ENCODE measurements at places on chromosomes 1 and 21.

- DNase-seq, result no peak
These were observed 155.6 kb upstream of the NBPF11 start for GRCh38 chr1:148307583-148308185.

DNA sequence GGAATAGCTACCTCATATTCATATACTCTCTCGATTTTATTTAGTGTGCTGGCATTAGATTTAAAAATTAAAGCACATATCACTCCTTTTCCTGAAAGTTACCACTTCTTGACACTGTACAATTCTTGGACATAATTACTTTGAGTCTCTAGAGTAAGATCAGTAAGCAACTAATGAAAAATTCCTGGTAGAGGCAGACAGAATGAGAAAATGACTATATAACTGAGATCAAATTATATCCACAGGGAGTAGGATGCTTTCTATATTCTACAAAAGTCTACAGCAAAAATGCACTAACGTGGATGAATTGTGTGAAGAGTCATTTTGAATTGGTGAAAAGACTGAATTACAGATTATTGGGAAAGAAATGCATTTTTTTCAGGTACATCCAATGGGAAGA, 445.7 kb downstream of the PTBP2 start:
- DNase-seq, result no peak

DNA sequence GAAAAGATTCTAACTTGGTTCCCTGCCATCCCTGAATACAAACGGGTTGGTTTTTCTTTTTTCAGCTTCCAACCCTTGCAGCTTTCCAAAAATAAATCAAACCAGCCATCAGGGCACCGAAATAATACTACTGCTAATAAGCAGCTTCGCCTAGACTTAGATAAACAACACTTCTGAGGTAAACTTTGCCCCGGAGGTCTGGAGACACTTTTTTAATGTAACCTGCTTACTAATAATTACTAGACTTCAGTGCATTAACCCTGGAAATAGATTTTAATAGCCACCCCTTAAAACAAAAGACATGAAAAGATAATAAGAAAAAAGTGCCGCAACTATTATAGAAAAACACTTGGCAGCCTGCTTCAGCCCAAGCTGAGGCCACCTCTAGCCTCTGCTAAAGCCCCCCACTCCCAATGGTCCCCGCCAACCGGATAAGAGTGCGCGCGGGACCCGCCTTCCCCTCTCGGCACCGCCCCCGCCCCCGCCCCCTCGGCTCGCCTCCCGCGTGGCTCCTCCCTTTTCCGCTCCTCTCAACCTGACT, 405 bp upstream of the GADD45A start:
- no peak for DNase-seq

DNA sequence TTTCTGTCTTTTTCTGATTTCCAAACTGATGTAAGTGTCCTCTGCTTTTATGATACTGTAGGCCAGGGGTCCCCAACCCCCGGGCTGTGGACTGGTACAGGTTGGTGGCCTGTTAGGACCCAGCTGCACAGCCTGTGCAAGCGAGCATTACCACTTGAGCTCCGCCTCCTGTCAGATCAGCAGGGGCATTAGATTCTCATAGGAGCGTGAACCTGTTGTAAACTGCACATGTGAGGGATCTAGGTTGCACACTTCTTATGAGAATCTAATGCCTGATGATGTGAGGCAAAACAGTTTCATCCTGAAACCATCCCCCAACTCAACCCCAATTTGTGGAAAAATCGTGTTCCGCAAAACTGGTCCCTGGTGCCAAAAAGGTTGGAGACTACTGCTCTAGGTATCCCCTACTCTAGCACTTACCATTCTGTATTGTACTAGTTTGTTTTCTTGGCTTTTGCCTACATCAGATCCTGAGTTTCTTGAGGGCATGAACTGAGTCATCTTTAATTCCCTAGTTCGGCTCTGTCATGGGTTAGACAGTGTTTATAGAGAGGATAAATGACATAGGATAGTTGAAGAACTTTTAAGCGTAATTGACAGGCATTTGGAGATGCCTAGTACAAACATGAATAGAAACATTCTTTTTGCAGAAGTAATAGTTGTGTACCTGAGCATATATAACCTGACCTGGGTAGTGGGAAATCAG, 4.1 kb downstream of the ABCD3 start:
- DNase-seq, result no peak

DNA sequence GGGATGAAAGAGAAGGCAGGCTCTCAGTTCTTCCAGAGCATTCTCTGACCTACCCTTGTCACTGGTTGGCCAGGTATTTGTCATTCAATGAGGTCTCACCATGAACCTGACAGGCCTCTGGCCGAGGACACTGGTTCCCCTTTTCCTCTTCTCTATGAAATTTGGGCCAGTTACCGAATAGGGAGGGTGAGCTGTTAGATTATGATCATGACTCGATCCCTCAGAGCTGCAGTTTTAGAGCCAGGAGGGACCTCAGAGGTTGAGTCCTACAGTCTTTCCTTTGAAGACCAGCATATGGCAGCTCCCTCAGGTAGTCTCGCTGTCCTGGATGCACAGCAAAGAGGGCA, 29.5 kb upstream of the CLSTN1 start:
- no peak for DNase-seq

DNA sequence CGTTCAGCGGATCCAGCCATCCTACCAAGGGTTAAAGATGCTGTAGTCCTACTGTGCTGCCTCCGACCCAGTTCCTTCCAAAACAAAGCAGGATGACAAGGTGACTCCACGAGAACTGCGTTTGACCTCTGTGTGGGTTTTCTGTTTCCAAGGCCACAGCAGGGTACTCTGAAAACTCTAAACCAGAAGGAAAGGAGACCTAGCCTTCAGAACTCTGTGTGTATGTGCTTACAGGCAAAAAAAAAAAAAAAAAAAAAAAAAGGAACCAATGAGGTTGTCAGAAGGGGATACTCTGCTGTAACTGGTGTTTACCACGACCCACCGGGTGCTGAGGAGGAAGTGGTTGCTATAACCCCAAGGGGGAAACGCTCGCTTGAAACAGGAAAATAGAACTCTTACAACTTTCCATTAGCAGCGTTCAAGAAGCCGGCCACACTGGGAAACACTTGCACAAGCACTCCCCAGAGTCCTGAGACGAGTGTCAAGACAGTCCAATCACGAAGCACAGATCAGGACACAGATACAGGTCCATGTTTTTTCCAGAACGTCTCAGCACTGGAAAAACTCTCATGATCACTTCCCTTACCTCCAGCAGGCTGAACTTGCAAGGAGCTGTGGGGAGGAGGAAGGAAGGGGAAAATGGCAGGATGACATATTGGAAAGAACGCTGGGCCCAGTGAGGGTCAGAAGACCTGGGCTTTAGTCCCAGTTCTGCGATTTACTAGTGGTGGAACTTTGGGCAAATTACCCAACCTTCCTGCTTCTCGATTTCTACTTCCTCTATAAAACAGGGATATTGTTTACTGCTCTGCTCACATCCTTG, 64.0 kb downstream of the ITPKB start:
- no peak for DNase-seq

GRCh38 chr1:31072304-31072746, 6.8 kb upstream of the PUM1 start:
- DNase-seq, result no peak

- DNase-seq, result no peak
These were observed 11.1 kb upstream of the SRM start for GRCh38 chr1:11070876-11071275.

DNA sequence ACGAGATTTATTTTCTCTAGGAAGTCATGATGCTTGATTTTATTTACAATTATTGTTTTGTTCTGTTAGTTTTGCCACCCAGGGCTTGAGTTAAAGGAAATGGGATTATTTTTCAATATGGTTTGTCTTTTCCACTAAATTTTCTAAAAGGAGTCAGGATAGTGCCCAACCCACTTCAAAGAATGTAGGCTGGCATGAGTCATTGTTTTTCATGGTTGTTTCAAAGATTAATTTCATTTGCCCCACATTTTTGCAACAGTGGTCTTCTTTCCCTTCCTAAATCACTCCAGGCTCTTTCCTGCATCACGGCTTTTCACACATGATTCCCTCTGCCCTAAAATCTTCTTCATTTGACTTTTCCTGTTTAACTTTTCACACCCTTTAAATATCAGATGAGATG, 2.5 kb downstream of the SLAMF6 start:
- no peak for DNase-seq

GRCh38 chr1:186497651-186498050, 36.7 kb upstream of the PDC start:
- no peak for DNase-seq

DNA sequence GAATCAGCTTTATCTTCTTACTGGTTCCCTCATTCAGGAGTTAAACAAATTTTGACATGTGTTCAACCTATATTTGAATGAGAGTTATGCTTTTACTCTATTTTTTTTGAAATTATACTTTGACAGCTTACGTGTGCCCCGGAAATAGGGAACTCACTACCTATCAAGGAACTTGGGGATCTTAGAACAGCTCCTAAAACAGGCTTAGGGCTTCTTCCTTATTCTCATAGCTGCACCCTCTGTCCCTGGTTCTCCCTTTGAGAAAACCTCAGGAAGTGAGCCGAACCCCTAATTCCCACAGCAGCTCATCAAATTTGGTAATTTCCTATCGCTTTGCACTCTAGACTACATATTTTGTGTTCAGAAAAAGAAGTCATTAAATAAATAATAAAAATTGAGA, 81.2 kb upstream of the RUNX3 start:
- no peak for DNase-seq

DNA sequence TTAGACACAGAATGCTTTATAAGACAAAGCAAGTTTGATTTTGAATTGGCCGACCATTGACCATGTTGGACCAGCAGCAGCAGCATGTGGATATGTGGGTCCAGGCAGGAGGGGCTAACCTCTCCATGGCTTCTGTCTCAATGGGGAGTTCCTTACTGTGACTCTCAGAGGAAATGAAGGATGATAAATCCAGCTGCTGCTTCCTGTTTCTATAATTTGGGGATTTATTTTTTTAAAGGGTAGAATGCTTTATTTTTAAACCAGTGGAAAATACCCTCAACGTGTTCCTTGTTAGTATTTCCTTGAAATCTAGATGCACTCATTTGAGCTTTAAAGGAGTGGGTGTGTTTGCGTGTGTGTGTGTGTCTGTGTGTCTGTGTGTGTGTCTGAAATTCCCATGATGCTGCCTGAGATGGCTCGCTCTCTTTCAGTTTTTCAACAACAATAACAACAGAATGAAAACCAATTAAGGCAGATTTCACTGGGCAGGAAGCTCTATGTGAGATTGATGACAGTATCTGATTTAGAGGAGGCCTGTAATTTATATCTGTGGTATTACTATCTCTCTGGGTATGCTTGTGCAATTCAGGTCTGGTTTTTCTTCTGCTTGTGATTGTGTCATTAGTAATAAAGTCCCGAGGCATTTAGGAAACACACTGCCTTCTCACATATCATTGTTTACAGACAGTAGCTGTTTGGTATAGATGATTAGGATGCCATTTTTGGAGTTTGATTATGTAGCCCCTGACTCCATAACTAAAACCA, 86.1 kb upstream of the ZNF326 start:
- DNase-seq, result no peak

GRCh38 chr1:6922096-6922931, 137.1 kb downstream of the CAMTA1 start:
- no peak for DNase-seq

GRCh38 chr1:209989525-209989924, 51.5 kb downstream of the SYT14 start:
- DNase-seq, result peak; percentile 12

- DNase-seq, result peak; percentile 29
These were observed 39.6 kb upstream of the LDLRAP1 start for GRCh38 chr1:25503551-25504426.

- no peak for DNase-seq
These were observed 521.8 kb downstream of the PTPRU start for GRCh38 chr1:29757866-29758780.

GRCh38 chr1:234484991-234485739, 6.2 kb upstream of the TARBP1 start:
- DNase-seq, result no peak

GRCh38 chr1:11880181-11880575, 21.4 kb upstream of the NPPB start:
- no peak for DNase-seq

- no peak for DNase-seq
These were observed 152.9 kb downstream of the RWDD3 start for GRCh38 chr1:95386915-95387314.

DNA sequence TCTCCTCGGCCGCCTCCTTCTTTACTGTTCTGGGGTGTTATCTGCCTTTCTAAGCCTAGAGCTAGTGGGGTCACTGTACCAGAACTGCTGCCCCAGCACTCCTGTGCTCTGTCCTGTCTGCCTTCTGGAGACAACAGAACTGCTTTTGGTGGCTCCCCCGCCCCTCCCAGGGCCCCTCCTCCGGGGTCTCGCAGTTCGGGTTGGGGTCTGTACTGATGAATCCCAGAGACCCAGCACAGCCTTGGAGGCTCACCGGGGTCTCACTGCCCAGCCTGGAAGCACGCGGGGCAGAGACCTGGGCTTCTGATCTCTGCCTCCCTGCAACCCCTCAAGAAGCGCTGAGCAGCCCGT, 3.2 kb upstream of the PLEKHA6 start:
- DNase-seq, result no peak

- no peak for DNase-seq
These were observed 87.6 kb downstream of the NENF start for GRCh38 chr1:212520299-212520698.

DNA sequence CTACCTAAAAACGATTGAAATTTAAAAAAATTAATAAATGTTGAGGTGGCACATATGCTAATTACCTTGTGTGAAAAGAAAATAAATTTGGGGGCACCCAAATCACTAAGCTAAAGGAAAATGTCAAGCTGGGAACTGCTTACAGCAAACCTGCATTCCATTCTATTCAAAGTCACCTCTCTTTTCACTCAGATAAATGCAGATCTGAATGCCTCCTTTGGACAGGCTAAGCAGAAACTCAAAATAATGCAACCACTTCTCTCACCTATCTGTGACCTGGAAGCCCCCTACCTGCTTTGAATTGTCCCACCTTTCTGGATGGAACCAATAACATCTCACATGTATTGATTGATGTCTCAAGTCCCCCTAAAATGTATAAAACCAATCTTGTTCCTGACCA, 628.7 kb downstream of the AMY1C start:
- no peak for DNase-seq

- DNase-seq, result no peak
These were observed 37.1 kb upstream of the PTGS2 start for GRCh38 chr1:186717286-186717685.

- DNase-seq, result no peak
These were observed 156.8 kb downstream of the CDC42BPA start for GRCh38 chr1:227161470-227161869.

GRCh38 chr1:36258960-36259344, 34.7 kb downstream of the THRAP3 start:
- no peak for DNase-seq

DNA sequence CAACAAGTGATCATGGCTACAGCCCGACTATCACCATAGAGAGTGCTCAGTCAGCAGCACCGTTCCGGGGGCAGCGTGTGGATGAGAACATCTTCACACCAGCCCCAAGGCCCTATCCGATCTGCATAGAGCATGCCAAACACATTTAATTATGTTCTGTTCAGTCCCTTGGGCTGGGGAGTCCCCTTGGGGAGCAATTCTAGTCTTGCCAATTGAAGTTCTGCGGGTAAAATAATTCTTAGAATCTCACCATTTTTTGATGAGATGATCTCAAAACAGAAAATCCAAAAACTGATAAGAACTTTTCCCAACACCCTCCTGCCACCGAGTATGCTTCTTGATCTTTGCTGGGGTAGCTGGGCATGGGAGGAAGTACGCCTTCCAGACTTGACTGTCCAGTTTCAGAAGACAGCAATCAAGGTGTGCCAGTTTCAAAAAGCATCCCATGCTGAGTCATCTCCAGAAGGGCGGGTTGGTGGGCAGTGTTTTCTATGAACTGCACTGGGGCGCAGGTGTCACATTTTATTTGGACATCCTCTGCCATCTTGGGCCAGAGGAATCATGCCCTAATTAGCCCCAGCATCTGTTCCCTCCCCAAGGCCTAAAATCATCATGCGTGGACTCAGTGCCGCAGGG, 20.8 kb upstream of the PTPRF start:
- no peak for DNase-seq
